ENCODE measurements at places on chromosomes 5 and 9. TPM values are rescaled to one million over a fixed set of nuclear protein-coding genes. Genes with fewer than 3 reads are reported as not detected.

MEIKIN gene
- not detected for total RNA-seq

ATP10B gene
- not detected for total RNA-seq

CDKN2B gene
- 18.0 TPM for total RNA-seq

FAM200C gene
- total RNA-seq: 0.86 TPM

AQP3 gene
- 30.4 TPM for total RNA-seq

OLFM1 gene
- not detected for total RNA-seq

PAEP gene
- not detected for total RNA-seq

PKD2L2 gene
- not detected for total RNA-seq

ZNF454 gene
- total RNA-seq: 0.08 TPM

DMRTA1 gene
- 0.84 TPM for total RNA-seq

SV2C gene
- total RNA-seq: 0.08 TPM

GTF2H2C gene
- 18.9 TPM for total RNA-seq

CD14 gene
- total RNA-seq: 0.76 TPM

PCDHGA6 gene
- total RNA-seq: 0.16 TPM

AJM1 gene
- total RNA-seq: 2.0 TPM

NMRK1 gene
- total RNA-seq: 26.1 TPM

VAV2 gene
- total RNA-seq: 22.5 TPM

DOCK8 gene
- total RNA-seq: 0.08 TPM

FOXD4L4 gene
- not detected for total RNA-seq

GLDC gene
- total RNA-seq: 0.94 TPM

HSPA4 gene
- 128 TPM for total RNA-seq

LCN6 gene
- total RNA-seq: not detected

CLINT1 gene
- 56.9 TPM for total RNA-seq

MPDZ gene
- total RNA-seq: 16.8 TPM

ABO gene
- not detected for total RNA-seq

TAS2R1 gene
- not detected for total RNA-seq

LRRC19 gene
- not detected for total RNA-seq

C5orf47 gene
- total RNA-seq: not detected

PCDHB4 gene
- 0.34 TPM for total RNA-seq

FAM219A gene
- total RNA-seq: 10.7 TPM

SLC24A2 gene
- not detected for total RNA-seq

PBX3 gene
- total RNA-seq: 22.8 TPM

ZNF883 gene
- 1.6 TPM for total RNA-seq

ACTBL2 gene
- total RNA-seq: 0.04 TPM

GPR150 gene
- 0.47 TPM for total RNA-seq

ORM2 gene
- total RNA-seq: not detected

PDE6A gene
- total RNA-seq: under 0.01 TPM

FOXD4L5 gene
- total RNA-seq: not detected

TRPM6 gene
- total RNA-seq: 0.08 TPM

MRPS27 gene
- total RNA-seq: 72.7 TPM

NTNG2 gene
- total RNA-seq: not detected

FABP6 gene
- 0.31 TPM for total RNA-seq

PDCD1LG2 gene
- total RNA-seq: 10.8 TPM

CARTPT gene
- total RNA-seq: not detected

CAAP1 gene
- 21.8 TPM for total RNA-seq

DRD1 gene
- not detected for total RNA-seq

SPINK6 gene
- 28.1 TPM for total RNA-seq

GPRIN1 gene
- 8.7 TPM for total RNA-seq

RNF180 gene
- total RNA-seq: 3.2 TPM

LHX6 gene
- 1.9 TPM for total RNA-seq

OTULINL gene
- total RNA-seq: 0.78 TPM

MUSK gene
- total RNA-seq: not detected

GADD45G gene
- total RNA-seq: not detected

CDK5RAP2 gene
- total RNA-seq: 21.2 TPM

C9orf43 gene
- total RNA-seq: 0.08 TPM

DMGDH gene
- total RNA-seq: not detected

All from hair follicular keratinocyte (primary cell).